ENCODE measurements at places on chromosomes 16 and 17.

DNA sequence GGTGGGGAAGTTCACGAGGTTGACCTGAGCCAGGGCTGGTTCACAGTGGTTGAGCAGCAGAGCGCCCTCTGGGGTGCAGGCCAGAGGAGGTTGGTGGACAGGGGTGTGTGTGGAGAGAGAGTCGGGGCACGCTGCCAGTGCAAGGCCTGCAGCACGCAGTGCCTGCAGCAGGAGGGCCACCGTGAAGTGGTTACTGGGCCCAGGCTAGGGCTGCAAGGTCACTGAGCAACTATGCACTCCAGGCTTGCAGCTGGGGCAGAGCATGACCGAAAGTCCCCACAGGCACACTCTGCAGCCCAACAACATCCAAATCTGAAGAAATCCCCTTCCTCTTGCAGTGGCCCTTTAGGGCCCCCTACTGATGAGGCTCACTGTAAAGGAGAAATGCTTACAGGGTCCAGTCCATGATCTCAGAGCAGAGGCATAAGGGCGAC is 89.1 kb upstream of the NOL11 start:
- no peak for DNase-seq

- no peak for DNase-seq
Measured at GRCh38 chr16:85844786-85845185, 45.3 kb downstream of the COX4I1 start.

DNA sequence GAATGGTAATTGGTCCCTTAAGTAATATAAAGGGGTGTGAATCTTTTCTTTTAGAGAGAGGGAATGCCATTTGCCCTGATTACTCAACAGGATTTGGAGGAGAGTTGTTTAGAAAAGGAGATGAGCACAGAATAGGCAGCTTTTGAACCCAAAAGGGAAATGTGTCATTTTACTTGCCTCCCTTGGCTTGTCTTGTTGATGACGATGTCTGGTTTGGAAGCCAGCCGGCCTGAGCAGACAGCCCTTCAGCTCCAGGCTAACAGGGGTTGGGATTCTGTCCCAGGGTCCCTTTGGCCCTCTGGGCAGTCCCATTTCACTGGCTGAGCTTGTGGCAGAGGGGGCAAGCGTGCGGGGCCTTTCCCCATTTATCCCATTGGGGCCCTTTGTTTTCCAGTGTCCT is 22.3 kb upstream of the PRKAR1A start:
- no peak for DNase-seq

DNA sequence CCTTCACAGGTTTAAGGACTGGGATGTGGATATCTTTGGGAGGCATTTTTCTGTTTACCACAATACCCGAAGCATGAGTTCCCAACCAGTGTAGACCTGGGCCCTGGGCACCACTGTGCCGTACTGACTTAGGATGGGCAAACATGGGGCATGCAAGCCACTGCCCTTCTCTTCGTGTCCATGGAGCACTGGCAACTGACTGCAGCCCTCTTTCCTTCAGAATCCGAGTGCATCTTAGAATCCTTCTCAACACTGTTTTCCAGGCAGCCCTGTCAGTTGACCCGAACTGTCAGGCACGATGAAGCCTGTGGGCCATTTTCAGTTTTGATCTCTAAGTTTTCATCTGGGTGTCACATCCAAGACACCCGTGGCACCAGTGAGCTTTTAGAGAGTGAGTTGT is 59.2 kb downstream of the SHISA6 start:
- no peak for DNase-seq

GRCh38 chr17:14125518-14126137 is 56.3 kb downstream of the COX10 start:
- no peak for DNase-seq

- DNase-seq: no peak
Measured at GRCh38 chr16:20628213-20628612, 52.0 kb upstream of the ACSM2B start.

DNA sequence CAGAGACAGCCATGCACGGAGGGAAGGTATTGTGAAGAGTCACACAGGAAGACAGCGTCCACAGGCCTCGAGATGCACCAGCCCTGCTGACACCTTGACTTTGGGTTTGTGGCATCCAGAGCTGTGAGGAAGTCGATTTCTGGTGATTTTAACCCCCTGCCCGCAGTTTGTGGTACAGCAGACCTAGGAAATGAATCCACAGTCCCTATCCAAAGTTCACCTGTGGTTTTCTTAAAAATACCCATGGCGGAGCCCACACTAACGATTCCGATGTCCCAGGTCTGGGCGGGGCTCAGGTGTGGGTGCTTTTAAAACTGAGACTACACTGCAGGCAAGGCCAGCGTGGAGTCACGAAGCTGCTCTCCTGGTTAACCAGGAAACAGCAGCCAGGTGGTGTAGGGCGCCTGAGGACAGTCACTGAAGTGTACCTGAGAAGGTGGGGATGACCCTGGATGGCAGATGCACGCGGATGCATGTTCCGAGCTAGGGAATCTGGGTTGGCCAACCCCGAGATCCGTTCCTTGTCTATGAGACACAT is 14.4 kb upstream of the MEAK7 start:
- peak; percentile 34 for DNase-seq

DNA sequence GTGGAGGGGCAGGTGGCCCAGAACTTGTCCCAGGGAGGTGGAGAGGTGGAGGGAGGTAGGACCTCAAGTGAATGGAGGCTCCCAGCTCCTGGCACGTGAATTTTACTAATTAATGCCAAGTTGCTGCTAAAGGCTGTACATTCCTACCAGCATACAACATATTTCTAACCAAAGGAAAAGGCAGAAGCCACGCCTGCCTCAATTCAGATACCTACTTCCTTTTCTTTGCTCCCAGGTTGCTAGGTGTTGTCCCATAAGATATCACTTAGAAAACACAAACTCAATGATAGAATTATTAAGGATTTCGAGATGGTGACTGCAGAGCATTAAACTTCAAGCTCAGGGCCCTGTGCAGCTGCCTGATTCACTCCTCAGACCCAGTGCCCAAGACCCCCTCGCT is 20.5 kb upstream of the SMPD3 start:
- no peak for DNase-seq

DNA sequence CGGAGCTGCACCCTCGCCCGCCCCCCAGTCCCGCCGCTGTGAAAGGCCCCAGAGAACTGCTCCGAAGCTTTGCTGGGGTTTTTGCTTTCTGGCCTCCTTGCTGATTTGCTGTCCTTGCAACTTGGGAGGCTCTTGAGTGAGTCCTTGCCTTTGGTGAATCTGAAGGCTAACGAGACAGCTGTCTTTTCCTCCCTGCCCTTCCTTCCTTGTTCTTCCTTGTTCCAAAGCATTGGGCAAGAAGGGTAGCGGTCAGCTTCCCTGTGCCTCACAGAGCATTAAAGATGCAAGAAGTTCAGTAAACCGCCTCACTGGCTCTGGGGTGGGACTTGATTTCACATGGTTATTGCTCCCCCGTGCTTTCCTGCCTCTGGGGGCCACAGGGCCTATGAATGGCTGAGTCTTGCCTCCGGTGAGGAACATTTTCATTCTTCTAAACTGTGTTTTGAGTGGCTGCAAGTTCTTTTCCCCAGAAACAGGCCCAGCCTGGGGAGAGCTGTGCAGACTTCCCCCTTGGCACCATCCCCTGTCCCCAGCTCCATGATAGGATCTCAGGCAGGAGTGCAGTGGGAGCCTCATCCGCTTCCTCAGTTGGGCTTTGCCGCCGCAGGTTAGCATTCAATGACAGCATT is 1.4 kb downstream of the YPEL2 start:
- no peak for DNase-seq

- DNase-seq: peak; percentile 83
Measured at GRCh38 chr17:50297407-50297865, 23.2 kb downstream of the TMEM92 start.

DNA sequence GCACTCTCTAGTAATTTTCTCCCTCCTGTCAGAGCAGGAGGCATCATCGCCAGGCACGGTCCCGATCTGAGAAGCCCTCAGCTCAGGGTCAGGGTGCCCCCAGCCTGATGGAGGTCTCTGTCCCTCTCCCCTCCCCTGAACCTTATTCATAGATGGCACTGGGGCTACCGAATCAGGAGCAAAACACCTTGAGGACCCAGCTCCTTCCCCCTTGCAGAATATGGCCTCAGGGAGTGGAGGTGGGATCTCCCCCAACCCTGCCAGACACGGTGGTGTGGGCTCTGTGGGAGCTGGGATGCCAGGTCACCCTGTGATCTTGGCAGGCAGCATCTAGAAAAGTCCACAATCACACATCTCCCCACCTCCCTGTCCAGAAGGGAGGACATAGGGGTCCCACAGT is 2.5 kb downstream of the CPNE2 start:
- DNase-seq: no peak

DNA sequence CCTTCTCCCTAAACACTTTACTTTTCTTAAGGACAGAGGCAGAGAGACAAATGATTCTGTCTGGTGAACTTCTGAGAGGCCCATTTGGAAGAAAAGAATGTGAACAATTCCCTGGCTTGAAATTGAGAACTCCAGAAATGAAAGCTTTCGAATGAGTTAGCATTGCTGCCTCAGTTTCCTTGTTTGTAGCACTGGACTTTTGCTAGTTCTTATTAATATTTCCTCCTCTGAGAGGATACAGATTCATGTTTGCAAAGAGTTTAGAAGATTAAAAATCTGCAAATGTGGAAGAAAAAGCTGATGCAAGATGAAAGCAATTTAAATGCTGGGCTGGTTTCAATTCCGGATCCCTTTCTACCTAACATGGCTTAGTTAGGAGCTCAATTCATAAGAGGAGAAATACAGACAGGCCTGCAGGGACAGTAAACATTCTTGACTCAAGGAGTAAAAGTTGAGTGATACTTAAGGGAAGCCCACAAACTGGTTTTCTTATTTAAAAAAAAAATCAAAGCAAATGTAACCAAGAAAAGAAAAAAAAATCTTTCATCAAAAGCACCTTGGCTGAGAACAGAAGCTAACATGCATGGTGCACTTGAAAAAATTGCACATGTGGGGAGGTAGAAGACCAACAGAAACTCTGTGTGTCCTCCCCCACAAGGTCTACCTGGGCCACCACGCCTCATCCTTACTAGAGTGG is 27.1 kb downstream of the HNF1B start:
- DNase-seq: no peak

- DNase-seq: peak; percentile 47
Measured at GRCh38 chr17:146983-147761, 9.8 kb downstream of the SCGB1C2 start.

DNA sequence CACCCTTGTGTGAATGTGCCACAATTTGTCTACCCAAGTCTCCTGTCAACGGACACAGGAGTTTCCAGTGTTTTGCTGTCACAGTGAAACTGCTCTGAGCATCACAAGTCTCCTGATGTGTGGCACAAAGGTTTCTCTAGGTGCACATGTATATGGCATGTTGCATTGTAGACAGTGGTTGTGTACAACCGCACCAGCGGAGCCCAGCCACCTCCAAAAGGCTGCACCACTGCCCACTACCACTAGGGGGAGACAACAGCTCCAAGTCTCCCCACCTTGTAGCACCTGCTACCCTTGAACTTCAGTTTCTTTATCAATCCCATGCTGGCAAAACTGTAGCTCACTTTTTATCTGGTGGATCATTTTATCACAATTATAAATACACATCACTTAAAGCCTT is 95.5 kb upstream of the ZNF469 start:
- DNase-seq: no peak

DNA sequence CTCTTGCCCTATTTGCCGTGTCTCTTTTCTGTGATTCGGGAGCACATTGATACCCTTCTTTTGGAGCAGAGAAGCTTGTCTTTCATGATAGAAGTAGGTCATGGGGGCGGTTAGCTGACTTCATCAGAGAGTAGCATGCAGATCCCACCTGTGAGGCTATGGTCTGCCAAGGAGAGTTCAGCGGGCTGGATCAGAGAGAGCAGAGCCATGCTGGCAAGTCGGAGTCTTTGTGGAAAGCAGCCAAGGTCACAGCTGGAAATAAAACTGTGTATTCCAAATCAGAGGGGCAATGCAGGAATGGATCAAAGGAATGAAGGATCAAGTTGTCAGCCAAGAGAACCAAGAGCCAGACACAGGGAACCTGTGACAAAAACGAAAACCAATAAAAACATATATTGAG is 595.9 kb downstream of the WWOX start:
- no peak for DNase-seq

DNA sequence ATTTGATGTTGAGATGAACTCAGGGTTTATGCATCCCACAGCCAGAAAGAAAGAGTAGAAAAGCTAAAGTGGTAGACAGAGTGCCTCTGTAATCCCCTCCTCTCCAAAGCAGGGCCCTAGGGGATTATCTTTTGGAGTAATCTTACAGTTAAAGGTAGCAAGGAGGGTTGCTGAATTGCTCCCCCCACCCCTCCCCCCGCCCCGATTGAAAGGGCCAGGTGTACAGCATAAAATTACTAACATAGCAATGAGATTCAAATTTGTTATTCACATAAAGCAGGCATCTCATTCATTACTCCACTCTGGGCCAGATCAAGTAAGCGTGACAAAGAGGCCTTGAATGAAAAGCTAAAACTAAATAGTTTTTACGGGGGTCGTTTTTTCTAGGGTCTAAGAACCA is 72.7 kb downstream of the STH start:
- DNase-seq: no peak

GRCh38 chr17:30558686-30559545 is 81.7 kb downstream of the GOSR1 start:
- DNase-seq: no peak

- DNase-seq: no peak
Measured at GRCh38 chr16:79272141-79272577, 328.4 kb downstream of the MAF start.

DNA sequence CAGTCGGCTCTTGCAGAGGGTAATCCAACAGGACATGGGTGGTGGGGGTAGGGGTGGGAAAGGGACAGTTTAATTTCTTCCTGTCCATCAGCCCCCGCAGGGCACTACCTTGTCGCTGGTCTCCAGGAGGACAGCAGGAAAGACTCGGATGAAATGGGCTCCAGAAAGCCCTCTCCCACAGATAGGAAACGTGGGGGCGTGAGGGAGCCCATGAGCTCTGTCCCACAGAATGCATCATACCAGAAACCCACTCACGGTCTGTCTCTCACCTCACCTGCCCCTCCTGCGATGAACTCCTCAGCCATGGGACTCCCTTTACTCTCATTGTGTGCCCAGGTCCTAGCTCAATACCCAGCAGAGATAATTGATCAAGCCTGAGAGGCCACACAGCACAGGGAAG is 240.1 kb downstream of the GSG1L start:
- no peak for DNase-seq

DNA sequence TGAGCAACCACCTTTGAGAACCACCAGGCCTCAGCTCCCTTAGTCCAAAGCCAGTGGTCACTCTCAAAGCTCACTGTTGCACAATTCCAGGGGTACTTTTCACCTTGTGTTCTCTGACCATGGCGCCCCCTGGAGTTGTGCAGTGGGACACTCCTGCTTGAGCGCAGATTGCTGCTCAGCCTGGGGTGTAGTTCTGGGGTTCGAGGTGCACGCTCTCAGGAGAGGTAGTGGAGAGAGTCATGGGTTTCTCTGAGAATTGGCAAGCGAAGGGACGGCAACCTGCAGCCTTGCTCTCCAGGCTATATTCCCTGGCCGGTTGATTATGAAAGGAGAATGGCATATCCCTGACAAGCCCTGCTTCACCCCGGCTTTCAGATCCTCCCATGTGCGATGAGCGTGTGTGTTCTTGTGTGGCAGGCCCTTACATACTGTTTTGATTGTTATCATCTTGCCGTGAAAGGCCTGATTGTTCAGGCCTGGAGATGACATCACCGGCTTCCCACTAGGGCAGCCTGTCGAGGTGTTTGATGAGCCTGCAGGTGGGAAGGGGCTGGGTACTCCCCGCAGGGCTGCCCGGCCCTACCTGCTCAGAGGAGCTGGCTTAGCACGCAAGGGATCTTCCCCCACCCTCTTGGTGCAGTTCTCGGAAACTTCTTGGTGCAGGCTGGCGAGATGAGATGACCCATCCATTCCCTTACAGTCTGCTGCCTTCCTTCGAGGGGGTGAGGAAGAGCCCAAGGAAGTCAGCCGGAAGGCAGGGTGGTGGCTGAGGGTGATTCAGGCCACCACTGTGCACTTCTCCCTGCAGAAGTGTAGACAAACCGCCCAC is 431.2 kb downstream of the SLC39A11 start:
- no peak for DNase-seq

All from right lobe of liver (tissue), 6 donors.